ENCODE measurements at places on chromosomes 5 and 9.

DNA sequence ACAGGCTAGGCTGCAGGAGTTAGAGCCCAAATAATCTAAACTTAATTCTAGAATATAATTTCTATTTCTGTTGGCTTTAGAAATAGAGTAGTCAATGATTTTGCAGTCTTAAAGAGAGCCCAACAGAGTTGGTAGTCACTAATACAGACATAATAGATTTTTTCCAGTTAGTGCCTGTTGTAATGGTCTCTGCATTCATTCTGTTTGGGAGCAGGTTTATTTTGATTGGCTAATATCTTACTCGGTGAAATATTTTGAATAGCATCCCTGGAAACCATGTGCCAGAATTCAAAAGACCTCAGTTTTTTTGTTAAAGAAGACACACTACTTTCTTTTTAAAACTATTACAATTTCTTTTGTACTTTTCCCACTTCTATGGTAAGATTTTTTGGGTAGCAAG, 107.2 kb downstream of the RASGRF2 start:
- DNase-seq, result no peak

GRCh38 chr5:159826351-159827214, 89.7 kb upstream of the ADRA1B start:
- DNase-seq, result peak; percentile 86

DNA sequence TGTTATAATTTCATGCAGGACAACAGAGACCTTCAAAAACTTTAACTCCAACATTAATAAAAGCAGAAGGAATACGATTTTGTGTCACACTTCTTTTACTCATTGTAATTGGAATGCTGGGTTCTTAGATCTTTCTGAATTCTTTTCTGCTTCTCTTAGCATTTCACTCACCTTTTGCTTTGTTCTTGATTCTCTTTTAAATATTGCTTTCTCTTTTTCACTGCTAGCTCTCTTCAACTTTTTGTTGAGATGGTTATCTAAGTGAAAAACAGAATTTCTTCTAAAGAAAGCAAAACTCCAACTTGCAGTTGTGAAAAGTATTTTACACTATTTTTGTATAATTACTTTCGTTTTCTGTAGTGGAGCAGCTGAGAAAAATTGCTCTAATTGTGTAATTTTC, 212.6 kb upstream of the KIF2A start:
- no peak for DNase-seq

DNA sequence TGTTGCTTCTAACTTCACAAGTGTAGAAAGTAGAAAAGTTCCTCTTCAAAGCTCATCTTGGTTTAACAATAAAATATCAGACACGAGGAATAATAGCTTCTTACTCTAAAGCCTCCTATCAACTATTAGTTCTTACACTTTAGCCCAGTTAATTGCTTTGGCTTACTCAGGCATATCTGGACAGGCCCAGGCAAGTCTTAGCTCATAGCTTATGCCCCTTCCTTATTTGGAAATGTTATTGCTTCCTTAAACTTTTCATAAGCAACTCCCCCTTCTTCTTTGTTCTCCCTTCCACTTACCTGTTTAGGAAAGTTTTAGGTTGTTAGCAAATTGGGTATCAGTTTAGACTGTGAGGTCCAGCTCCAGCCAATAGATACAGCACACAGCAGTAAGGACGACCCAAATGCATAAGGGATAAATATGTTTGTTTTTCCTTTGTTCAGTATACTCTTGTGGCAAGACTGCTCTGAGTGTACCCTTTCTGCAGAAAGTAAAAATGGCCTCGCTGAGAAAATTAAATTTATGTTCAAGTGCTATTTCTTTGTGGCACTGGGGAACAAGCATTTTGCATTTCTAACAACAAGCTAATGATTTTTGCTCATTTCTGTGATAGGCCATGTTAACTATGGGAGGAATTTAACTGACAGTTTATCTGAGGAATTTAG, 162.1 kb downstream of the SMC2 start:
- DNase-seq, result no peak

GRCh38 chr9:88803546-88804253, 187.6 kb upstream of the S1PR3 start:
- DNase-seq, result peak; percentile 55

- DNase-seq, result no peak
Observed at GRCh38 chr9:108913391-108913790, 20.5 kb downstream of the ELP1 start.

DNA sequence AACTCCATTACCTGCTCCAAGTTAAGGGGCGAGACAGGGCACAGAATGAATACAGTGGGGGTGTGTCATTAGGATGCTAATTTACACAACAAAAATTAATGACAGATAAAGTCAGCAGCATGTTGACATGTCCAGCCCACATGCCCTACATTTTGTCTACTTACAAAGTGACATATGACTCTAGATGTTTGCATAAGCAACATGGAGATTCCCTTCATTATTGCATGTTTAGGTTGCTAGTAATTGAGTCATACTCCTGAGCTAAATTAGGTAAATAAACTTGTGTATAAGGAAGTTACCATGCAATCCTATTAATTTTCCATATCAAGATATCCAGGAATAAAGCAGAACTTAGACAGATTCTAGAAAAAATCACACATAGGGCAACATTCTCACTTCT, 232.2 kb downstream of the PDE4D start:
- DNase-seq, result no peak

- peak; percentile 99 for DNase-seq
Observed at GRCh38 chr9:98861781-98862504, 54.5 kb downstream of the GALNT12 start.

DNA sequence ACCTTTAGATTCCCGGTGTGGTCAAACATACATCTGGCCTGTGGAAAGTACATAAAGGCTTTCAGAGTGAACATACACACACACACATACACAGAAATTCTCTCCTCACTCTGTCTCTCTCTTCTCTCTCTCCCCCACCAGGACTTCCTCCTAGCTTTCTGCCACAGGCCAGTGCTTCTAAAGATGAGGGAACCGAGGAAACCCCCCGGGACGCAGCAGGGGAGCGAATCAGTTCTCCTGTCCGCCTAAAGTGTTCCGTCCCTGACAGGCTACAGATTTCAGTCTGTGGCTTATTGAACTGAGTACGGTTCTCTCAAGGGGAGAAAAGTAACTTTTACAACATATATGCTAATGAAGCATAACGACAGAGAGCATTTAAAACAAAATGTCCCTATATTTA, 75.8 kb downstream of the MED27 start:
- DNase-seq, result no peak

GRCh38 chr9:73853549-73853948, 643.6 kb upstream of the RORB start:
- DNase-seq, result no peak

- DNase-seq, result no peak
Observed at GRCh38 chr9:8365029-8365428, 565.5 kb upstream of the DMAC1 start.

- DNase-seq, result peak; percentile 60
Observed at GRCh38 chr9:128175102-128175563, 15.1 kb downstream of the BBLN start.

DNA sequence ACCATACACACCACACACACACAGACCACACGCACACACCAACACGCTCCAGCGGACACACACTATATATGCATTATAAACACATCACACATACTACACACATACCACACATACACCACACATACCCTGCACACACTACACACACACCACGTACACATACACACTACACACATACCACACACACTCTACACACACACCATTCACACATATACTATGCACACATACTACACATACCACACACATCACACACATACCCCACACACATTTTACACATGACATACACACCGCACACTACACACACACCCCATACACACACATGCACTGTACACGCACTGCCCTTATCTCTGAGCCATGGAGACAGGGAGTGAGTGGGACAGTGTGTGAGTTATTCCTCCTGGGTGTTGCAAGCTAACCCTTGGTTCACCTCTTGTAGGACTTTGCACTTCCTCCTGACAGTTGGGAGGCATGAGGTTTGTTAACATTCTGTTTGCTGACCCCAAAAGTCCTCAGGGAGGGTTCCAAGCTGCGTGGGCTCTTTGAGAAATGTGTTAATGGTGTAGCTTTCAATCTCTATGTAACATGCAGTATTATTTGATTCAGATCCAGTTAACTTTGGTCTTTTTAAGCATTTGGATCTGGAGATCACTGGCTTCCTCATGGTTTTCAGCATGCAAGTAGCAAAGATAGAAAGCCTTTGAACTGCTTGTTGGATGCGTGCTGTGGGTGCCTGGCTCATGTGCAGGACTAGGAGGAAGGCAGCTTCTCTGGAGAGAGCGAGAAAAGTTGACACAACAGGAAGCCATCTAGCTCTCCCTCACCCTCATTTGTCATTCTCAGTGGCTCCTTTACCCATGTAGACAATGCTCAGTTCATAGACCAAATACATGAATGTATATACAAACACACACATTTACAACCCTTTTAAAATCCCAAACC, 13.7 kb downstream of the IL31RA start:
- no peak for DNase-seq

DNA sequence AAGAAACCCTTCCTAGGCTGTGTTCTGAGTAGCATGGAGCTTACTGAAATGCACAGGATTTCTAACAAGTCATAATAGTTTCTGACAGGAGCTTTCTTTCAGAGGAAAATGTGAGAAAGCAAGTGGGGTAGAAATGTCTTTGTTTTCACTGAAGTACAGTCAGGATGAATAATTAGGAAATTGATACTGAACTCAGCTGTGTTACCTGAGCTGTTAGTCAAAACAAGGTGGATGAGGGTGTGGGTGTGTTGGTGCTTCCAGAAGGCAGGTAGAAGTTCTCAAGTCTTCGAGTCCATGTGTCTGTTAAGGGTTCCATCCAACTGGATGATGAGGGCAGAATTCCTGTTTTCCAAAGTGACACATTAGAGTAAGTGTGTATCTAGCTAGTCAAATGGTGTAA, 122.4 kb downstream of the BASP1 start:
- DNase-seq, result no peak

GRCh38 chr9:123527981-123528380, 172.0 kb downstream of the CRB2 start:
- no peak for DNase-seq

DNA sequence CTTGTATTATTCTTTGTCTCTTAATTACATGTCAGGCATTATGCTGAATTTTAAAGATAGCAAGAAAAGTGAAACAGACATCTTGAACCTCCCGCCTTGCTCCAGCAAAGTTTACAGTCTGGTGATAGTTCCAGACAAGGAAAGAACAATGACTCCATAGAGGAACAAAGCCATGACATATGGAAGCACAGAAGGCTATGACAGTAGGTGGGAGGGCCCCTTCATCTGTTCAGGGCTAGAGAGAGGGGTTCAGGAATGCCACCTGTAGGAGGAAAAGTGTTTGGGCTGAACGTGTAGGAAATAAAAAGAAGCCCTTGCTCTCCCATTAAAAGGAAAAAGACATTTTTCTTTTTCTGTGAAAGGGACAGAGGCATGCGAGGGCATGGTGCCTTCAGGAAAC, 315.6 kb downstream of the TRIM32 start:
- no peak for DNase-seq

DNA sequence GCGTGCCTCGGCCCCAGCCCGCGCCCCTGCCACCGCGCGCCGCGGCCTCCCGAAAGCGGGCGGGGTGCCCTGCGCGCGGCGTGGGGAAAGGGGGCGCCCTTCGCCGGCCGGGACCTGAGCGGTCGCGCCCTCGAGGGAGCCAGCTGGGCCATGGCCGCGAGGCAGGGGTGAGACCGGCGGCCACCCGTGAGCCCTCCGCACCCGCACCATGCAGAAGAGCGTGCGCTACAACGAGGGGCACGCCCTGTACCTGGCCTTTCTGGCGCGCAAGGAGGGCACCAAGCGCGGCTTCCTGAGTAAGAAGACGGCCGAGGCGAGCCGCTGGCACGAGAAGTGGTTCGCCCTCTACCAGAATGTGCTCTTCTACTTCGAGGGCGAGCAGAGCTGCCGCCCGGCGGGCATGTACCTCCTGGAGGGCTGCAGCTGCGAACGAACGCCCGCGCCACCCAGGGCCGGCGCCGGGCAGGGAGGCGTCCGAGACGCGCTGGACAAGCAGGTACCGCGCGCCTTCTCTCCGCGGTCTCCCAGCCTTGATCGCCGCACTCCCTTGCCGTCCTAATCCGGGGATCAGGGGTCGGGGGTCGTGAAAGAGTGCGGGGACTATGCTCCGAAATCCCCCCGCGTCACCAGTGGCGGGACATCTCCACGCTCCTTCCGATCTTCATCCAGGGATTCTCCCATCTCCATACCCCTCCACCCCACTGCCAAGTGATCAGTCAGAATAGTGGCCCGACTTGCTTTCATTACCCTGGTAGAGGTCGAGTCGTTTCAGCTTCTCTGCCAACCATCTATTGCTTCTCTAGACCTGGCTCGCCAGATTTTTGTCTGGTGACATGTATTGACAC, 590 bp downstream of the RASGRF2 start:
- peak; percentile 9 for DNase-seq

- no peak for DNase-seq
Observed at GRCh38 chr5:168372356-168372946, 81.0 kb downstream of the WWC1 start.

Data from EH (cell line).